ENCODE measurements at places on chromosomes 12 and 14. TPM values are rescaled to one million over a fixed set of nuclear protein-coding genes. Genes with fewer than 3 reads are reported as not detected.

The SPIC gene
- total RNA-seq = not detected

DNA sequence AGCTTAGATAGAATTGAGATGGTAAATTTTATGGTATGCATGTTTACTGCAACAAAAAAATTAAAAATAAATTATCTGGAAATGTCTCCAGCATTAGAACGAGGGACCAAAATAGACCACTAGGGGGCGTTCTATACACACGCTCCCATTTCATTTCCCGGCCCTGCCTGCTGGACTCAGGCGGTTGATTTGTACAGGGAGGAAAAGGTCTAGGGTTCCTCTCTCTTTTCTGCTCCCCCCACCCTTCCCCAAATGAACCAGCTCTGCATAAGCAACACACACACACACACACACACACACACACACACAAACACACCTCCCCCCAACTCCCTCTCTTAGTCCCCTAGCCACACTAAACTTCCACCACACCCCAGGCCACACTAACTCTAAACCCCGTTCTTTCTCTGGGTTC, 7.8 kb upstream of the DTX1 start:
- no peaks in the 10 kb centered on the region for H3K36me3 ChIP-seq
- H3K27ac ChIP-seq = no peak overlapping the region
- peak; percentile 85 for DNase-seq
- H3K4me3 ChIP-seq = no peak overlapping the region
- H3K27me3 ChIP-seq = no peaks in the 10 kb centered on the region
- no peaks in the 10 kb centered on the region for H3K4me1 ChIP-seq

The CATSPERB gene
- total RNA-seq = 5.0 TPM

The DCP1B gene
- 40.0 TPM for total RNA-seq

DNA sequence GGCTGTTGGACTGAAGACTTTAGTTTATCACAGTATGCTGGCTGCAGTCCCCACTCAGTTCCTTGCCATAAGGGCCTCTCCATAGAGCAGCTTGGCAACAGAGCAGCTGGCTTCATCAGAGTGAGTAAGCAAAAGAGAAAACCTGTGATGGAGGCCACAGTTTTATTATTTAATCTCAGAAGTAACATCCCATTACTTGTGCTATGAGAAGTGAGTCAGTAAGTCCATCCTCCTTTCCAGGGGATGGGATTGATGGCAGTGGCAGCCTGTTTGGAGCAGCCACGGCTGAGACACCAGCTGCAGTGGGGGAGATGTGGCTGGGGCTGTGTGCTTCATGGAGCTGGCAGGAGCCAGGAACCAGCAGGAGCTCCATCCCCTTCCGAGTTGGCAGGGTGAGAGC, 138.5 kb upstream of the SRRM4 start:
- no peaks in the 10 kb centered on the region for H3K27me3 ChIP-seq
- no peak for DNase-seq
- no peak overlapping the region for H3K27ac ChIP-seq
- no peaks in the 10 kb centered on the region for H3K36me3 ChIP-seq
- no peak overlapping the region for H3K4me3 ChIP-seq

The ZDHHC22 gene
- 1.7 TPM for total RNA-seq

The FGF6 gene
- not detected for total RNA-seq

DNA sequence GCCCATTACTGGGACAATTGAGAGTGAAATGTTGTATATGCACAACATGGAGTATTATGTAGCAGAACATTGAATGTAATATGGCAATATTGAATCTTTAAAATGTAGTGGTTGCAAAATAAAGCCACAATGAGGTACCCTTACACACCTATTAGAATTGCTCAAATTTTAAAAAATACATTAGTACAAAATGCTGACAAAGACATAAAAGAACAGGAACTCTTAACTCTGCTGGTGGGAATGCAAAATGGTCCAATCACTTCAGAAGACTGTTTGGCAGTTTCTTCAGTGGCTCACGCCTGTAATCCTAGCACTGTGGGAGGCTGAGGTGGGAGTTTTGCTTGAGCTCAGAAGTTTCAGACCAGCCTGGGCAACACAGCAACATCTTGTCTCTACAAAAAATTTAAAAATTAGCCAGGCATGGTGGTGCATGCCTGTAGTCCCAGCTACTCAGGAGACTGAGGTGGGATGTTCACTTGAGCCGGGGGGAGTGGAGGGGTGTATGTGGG, 6.8 kb upstream of the NAP1L1 start:
- H3K4me1 ChIP-seq = no peaks in the 10 kb centered on the region
- H3K36me3 ChIP-seq = no peaks in the 10 kb centered on the region
- no peak for DNase-seq

Data from testis (tissue), 5 donors.